ENCODE measurements at places on chromosomes 16 and 17. TPM values are rescaled to one million over a fixed set of nuclear protein-coding genes. Genes with fewer than 3 reads are reported as not detected.

RPL27 gene
- total RNA-seq = 3,984 TPM

PRR11 gene
- total RNA-seq = 54.5 TPM

KRTAP4-9 gene
- total RNA-seq = not detected

SLC2A4 gene
- 0.40 TPM for total RNA-seq

NOD2 gene
- not detected for total RNA-seq

VMO1 gene
- 1.4 TPM for total RNA-seq

EFNB3 gene
- 1.4 TPM for total RNA-seq

HS3ST2 gene
- not detected for total RNA-seq

RND2 gene
- 0.13 TPM for total RNA-seq

GRAP gene
- total RNA-seq = 0.20 TPM

C16orf92 gene
- not detected for total RNA-seq

CCDC144A gene
- 1.2 TPM for total RNA-seq

DPEP2 gene
- total RNA-seq = not detected

EVI2B gene
- total RNA-seq = not detected

NDUFAF8 gene
- total RNA-seq = 198 TPM

CACNG3 gene
- total RNA-seq = not detected

SRL gene
- total RNA-seq = not detected

KIAA0753 gene
- total RNA-seq = 16.9 TPM

KRT25 gene
- not detected for total RNA-seq

Data from A549 treated with GW870086 at 1 μM for 4 hours (cell line).